Brain microvascular endothelial cell (primary cell): ENCODE measurements at places on chromosomes 7 and 10.

- DNase-seq, result peak; percentile 98
Measured at GRCh38 chr7:116327752-116328151, 117.4 kb downstream of the TES start.

DNA sequence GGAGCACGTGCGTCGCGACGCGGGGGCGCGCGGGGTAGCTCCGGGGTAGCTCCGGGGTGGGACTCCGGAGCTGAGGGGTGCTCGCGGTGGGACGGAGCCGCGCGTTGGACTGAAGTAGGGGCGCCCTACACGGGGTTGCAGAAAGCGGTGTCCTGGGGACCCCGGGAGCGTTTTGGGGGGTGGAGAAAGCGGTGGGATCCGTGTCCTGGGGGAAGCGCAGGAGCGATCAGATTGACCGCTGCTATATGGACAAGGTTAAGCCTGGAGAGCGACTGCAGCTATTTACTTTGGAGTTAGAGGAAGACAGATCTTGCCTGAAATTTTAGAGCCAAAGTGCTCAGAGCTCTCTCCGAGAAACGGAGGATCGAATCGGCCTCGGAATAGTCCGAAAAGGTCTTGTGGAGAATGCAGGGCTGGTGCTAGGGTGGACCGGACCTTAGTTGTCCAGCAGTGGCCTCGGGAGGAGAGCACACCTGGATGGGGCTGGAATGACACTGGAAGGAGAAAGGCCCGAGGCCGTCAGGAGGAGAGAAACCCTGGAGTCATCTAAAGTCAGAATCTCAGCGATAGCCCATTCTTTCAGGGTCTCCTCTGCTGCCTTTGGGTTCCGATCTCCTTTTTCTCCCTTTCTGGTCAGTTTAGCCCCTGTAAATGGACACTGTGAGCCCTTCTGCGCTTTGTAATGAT is 564 bp downstream of the PDSS1 start:
- no peak for DNase-seq

- DNase-seq, result no peak
Measured at GRCh38 chr7:16811551-16811950, 6.8 kb upstream of the AGR2 start.

GRCh38 chr7:158549176-158549615 is 38.4 kb downstream of the PTPRN2 start:
- DNase-seq, result no peak
